Naive B cell (primary cell): ENCODE measurements at places on chromosomes 7 and 10.

GRCh38 chr7:134834689-134835462, 55.4 kb downstream of the CALD1 start:
- DNase-seq: no peak

- DNase-seq: no peak
Observed at GRCh38 chr10:78616125-78616695, 452.6 kb upstream of the ZMIZ1 start.

GRCh38 chr7:98187138-98187502, 24.1 kb upstream of the BHLHA15 start:
- DNase-seq: no peak

GRCh38 chr10:119997429-119997828, 104.9 kb downstream of the SEC23IP start:
- no peak for DNase-seq

- DNase-seq: peak; percentile 67
Observed at GRCh38 chr10:132420981-132421846, 24.2 kb downstream of the PWWP2B start.

GRCh38 chr10:33006342-33006887, 48.4 kb upstream of the ITGB1 start:
- no peak for DNase-seq

GRCh38 chr7:23380556-23380955, 81.4 kb downstream of the MALSU1 start:
- no peak for DNase-seq

- DNase-seq: no peak
Observed at GRCh38 chr10:90920986-90921666, at the start of gene ANKRD1. TSS of gene ANKRD1 (minus strand) at chr10:90921087. CDS start at chr10:90921027, 60 bp downstream.

DNA sequence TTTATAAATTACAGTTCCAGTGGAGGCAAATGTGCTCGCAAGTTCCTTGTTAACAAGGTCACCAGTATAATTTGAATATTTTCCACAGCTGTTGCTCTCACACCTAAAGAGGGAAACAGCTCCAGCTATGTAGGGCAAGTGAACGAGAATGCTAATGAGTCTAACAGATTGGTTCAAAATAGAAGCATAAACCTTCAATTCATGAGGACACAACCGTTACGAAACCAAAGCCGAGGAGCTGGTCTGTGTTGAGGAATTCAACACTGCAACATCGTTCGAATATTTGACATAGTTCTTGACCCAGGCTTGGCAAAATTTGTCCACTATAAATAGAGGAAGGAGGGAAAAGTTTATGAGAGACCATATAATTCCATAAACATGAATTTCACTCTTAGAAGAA, 161.3 kb downstream of the KLF6 start:
- DNase-seq: no peak

DNA sequence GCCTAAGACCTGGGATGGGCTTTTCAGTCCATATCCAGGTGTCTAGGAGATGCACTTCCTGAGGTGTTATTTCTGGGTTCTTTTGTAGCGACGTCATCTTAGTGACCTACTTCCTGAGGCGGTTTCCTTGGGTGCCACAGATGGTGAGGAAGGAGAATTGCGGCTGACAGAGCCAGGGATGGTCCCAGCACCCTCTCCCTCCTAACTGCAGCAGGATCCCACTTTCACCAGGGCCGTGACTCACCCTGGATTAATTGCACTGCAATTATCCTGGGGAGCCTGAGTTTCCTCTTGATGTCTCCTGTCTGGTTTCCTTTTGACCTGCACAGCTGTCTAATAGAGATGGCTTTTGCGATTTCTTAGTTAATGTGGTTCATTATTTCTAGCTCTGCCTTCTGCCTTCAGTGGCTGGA, 271.7 kb downstream of the TCF7L2 start:
- DNase-seq: no peak
